Muscle of leg (tissue), 16 donors: ENCODE measurements at places on chromosomes 6 and 20. TPM values are rescaled to one million over a fixed set of nuclear protein-coding genes. Genes with fewer than 3 reads are reported as not detected.

DNA sequence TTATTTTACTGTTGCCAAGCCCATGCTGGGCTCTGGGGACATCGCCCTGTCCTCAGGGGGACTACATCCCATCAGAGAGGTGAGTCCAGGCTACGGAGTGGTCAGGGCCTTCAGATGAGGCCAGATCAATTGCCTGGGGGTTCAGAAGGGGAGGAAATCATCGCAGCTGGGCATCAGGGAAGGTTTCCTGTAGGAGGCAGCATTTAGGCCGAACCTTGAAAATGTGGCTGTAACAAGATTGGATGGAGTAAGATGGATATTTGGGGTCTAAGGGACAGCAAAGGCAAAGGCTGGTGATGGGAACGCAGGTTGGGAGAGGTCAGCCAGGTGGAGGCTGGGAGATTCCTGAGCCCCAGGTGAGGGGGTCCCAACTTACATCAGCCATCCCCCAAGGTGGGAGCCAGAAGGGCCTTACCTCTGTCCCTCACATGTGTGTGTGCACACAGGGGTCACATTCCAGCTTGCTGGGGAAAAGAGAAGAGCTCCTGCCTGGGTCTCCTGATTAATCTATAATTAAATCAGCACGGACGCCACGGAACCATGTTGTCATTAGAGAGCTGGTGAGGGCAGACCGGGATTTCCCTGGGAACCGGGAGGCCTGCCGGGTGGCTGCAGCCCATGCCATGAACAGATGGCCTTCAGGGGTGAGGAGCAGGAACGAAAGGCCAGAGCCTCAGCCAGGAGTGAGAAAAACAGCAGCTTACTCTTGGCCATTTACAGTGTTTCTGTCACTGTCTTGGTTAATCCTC, 30.5 kb upstream of the DLGAP4 start:
- DNase-seq: no peak

DNA sequence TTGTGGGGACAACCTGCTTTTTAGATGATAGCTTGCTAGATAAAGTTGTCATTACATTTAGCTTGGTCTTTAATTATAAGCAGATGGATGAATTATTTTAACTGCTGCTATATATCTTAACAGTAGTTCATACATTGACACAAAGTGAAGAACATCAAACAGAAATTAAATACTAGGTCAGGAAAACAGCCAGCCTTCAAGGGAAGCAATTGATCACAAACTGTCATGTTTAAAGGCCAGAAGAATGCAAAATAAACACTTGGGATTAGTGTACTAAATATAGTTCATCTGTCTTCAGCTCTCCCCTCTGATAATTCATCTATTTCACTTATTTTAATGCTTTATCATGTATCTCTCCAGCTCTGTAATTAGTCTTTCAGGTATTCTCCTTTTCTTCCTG, 225.1 kb upstream of the FERMT1 start:
- DNase-seq: no peak

GRCh38 chr6:37691904-37692806, 5.5 kb downstream of the MDGA1 start:
- DNase-seq: peak; percentile 66

HDGFL1 gene
- not detected for total RNA-seq

- no peak for DNase-seq
These were observed 56.2 kb downstream of the BTBD9 start for GRCh38 chr6:38583523-38583922.

DNA sequence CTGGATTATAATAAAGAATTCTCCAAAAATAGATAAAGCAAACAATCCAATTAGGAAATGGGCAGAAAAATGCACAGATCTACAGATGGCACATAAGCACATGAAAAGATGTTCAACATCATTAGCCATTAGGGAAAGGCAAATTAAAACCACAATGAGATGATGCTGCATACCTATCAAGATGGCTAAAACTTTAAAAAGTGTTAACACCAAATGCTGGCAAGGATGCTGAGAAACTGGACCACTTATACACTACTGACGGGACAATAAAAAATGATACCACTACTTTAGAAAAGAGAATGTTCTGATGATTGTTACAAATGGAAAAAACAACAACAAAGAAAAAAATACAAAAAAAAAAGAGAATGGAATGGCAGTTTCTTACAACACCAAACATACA, 26.5 kb downstream of the LCA5 start:
- DNase-seq: no peak

- no peak for DNase-seq
These were observed 72.3 kb downstream of the ZNF133 start for GRCh38 chr20:18360635-18361034.

- DNase-seq: no peak
These were observed 278.9 kb downstream of the ESR1 start for GRCh38 chr6:152086223-152086873.

- DNase-seq: no peak
These were observed 14.7 kb upstream of the SIM1 start for GRCh38 chr6:100479179-100480035.

DNA sequence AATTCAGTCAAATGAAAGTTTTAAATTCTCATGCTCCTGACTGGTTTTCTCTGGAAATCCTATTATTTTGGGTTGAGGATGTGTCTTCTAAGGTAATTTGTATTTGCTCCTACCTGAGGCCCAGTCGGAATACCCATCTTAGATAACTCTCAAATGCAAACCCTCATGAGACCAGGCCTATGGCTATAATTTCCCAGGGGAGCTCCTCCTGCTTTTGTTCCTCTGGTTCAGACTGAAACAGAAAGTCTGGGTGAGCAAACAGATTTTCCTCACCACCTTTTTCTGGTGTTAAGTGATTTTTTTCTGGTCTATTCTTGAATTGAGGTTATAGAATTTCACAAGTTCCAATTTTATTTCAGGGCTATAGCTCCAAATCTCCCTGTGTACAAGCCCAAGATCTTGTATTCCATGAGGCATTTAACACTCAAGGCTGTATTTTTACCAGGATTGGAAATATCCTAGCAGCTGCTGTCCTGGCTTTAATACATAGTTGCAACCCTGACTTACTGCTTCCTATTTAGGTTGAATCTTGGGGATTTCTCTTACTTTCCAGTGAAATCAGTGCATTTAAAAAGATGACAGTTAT, 169.1 kb upstream of the PTCHD4 start:
- DNase-seq: no peak

DNA sequence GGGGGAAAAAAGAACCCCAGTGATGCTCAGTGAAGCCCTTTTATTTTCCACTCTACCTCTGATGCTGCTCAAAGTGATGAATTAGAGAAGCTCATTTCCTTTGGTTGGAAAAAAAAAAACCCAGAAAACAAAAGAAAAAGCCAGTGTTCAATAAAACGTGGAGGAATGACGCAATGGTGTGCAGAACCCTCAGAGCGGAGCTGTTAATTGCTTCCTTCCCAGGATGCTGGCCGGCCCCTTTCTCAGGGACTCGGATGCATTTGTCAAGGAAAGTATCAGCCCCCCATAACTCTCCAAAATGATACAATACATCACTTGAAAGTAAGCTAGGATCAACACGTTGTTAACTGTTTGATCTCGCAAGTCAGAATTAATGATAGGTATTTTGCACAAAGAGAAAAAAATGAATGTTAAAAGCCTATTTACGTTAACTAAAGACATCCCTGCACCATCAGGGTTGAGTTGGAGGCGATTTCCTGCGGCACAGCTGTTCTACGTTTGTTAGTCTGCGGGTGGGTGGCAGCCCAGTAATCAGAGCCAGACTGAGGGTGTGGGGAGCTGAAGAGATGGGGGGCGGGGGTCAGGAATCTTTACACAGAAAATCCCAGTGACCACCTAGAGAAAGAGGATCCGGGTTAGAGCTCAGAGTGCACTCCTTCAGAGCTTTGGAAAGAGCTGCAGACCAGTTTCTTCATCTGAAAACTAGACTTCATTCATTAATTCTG, 132.4 kb downstream of the BMP7 start:
- peak; percentile 54 for DNase-seq

DNA sequence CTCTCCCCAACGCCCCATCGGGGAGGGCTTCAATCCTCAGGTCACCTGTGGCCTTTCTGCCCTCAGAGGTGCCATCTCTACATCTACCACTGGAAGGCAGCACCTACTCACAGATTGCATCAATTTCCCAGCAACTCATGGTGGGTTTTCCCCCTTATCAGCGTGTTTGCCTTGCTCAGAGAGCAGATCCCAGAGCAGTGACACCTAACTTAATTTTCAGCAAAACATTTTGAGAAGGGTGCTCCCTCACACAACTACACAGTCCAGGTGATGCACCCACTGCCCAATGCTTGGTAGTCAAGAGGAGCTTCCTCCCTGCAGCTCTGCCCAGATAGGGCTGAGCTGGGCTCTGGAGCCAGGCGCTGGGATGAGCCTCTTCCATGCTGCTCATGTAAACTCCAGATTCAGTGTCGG, 48.2 kb downstream of the PLG start:
- DNase-seq: no peak

DNA sequence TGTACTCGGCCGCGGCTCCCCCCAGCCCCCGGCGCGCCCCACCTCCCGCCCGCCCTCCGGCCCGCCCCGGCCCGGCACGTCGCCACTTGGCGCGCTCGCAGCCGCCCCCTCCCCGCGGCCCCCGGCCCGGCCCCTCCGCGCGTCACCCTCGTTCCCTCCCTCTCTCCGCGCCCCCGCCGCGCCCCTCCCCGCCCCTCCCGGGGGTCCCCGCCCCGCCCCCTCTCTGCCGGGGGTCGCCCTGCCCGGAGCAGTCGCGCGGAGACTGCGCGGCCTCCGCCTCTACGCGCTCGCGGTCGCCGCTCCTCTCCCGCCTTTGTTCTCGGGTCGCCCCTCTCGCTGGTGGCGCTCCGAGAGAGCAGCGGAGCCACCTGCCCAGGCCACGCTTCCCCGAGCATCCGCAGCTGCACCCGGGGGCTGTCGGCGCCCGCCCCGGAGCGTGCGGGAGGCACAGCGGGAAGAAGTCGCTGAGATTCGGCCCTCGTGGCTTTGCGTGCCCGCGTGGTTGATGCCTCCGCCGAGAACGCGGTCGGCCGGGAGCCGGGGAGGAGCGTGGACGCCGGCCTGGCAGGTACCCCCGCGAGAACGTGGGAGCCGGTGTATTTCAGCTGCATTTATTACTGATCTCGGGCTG, at the start of gene PHF10:
Gene PHF10, minus strand, starts transcription at position 7 of the 631 bp plus-strand sequence. CDS start 569 bp downstream, outside the sequence.
- DNase-seq: peak; percentile 86

GRCh38 chr6:143501851-143502250, 9.7 kb downstream of the FUCA2 start:
- DNase-seq: no peak

DNA sequence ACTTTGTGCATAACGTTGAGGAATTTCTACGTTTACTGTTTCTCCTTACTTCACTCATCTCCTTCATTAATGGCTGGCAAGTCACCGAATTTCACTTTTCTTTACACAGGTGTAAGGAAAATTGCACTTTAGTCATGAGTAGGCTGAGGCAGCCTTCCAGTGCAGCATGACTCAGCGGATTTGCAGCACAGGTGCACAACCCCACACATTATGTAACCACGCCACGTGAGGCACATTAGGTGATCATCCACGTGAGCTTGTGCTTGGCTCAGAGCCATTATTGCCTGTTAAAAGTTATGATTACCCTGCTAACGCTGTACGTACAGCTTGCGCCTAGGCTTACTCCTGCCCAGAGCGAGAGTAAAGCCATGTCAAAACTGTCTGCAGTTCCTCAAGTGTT, 158.8 kb downstream of the NKAIN2 start:
- DNase-seq: no peak

GRCh38 chr6:105868823-105869460, 217.2 kb upstream of the PRDM1 start:
- DNase-seq: no peak

DNA sequence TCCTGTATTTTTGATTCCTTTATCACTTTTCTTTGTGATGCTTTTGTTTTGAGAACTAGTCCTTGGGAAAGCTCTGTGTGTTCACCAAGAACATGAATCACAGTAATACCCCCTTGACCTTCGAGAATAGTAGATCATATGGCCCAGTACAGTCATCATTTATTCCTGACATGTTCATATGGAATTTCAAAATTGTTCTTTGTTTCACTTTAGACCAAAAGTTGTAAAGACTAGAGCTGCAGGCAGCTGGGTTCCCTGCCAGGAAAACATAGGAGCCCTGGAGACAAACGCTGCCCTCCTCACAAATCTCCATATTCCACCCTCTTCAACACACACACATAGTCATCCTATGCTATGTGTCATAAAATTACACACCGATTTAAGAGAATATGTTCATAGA, 621.2 kb upstream of the EYS start:
- DNase-seq: no peak

- peak; percentile 12 for DNase-seq
These were observed at the start of gene C2 for GRCh38 chr6:31927242-31927862. C2 (plus strand) TSS chr6:31927717; CDS start chr6:31927753, 36 bp downstream.

DNA sequence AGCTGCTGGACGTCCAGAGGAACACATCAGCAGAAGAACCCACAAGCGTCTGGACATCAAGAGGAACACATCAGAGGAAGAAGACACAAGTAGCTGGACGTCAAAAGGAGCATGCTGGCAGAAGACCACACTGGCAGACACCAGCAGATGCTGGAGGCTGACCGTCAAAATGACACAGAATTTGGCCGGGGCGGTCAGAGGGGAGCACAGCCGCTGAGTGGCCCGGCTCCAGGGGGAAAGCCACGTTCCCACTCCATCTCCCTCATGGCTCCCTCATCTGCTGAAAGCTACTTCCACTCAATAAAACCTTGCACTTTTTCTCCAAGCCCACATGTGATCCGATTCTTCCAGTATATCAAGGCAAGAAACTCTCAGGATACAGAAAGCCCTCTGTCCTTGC, 283.6 kb downstream of the PTPRT start:
- DNase-seq: no peak

GRCh38 chr20:60921022-60921622, 330.9 kb upstream of the CDH4 start:
- peak; percentile 63 for DNase-seq

DNA sequence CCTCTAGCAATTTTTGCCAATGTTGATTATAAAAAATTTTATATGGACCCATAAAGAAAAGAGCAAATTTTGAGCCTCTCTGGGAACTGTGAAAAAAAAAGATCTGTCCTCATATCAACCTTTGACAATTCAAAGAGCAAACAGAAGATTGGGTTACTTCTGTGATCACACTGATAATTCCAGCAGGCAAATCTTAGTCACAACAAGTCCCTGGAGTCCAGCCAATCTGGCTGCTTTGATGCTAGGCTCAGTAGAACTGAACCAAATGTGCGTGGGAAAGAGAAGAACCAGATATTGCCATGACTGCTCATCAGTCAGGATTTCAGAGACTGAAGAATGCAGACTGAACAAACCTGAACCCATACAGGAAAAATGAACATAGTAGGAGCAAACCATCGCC, 438.4 kb upstream of the FLRT3 start:
- peak; percentile 22 for DNase-seq

DNA sequence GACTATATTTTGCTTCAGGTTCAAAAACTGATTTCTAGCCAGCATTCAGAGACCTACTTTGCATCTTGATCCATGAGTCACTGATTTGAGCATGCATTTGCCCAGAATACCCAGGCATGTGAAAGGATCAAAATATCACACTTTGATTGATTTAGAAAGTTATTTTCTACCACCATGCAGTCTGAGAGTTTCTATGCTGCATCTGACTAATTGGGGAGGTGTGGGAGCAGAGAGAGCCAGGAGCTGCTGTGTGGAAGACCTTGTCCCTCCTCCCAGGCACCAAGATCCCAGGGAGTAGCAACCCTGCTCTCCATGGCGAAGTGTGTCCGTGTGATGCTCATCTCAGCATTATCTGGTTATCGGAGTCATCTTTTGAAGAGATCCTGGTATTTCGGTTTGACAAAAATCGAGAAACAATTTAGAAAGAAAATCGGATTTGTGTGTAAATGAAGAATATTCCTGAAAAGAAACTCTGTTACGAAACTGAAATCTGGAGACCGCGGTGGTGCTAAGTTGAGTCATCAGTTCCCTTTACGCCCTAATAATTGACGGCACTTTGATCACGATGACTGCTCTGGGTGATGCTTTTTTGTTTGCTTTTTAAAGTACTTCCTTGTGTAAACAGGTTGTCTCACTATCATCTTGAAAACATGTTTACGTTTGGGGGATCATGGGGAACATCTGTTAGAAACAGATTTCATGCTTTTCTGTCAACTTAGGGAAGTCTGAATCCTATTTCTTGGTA, 193.4 kb downstream of the BACH2 start:
- DNase-seq: no peak
